ENCODE measurements at places on chromosomes 3 and 15. TPM values are rescaled to one million over a fixed set of nuclear protein-coding genes. Genes with fewer than 3 reads are reported as not detected.

The UMPS gene
- total RNA-seq, result 15.3 TPM

The ZNF80 gene
- not detected for total RNA-seq

The SNAPC5 gene
- total RNA-seq, result 21.0 TPM

The KLHL6 gene
- under 0.01 TPM for total RNA-seq

GRCh38 chr3:156761713-156762451, 64.3 kb upstream of the LEKR1 start:
- no peak for DNase-seq

DNA sequence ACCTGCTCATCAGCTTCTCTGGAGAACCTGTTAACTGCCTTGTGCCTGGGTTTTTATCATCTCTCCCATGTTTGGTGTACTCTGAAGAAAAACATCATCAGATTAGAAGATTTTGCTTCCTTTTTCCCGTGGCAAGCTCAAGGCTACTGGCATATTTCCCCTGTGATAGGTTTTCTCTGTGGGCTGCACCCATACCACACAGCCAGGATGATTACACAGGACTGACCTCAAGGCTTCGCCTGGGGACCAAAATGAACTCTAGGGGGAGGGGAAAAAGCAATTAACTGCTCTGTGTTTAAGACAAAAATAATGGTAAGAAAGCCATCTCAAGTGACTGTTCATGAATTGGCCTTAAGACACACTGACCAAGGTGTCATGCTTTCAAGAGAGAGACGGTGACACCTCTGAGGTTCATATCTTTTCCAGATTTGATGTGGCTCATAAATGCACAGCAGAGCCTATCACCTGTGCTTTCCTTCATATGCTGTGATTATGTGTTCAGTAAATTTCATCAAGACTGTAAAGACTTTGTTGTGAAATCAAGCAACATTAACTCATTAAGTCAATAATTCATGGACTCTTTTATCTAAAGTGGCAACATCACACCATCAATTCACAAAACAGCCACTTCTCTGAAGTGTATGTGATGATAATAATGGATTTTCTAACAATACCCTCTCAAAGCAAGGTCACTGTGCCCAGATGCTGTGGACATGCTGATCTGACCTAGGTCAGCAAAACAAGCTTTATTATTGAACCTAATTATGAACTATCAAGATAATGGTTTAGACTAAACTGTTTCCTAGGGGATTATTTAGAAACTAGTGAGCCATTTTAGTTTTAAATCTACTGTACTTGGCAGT, 427.9 kb downstream of the WDR72 start:
- DNase-seq, result no peak

DNA sequence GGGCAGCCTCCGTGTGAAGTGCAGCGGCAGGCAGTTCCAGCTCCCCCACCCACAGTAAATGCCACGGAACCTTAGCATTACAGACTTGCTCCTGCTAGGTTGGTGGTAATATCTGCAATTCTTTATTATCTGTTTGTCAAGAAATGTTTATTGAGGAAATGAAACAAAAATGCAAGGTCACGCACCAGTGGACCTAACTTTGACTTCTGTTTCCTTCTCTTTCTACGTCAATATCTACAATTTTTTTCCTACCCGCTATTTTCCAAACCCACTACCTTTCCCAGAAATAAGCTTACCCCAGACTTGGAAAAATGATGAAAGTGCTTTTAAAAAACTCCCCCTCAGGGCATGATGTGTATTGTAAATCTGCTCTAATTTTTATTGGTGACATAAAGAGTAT, 18.9 kb downstream of the ILDR1 start:
- DNase-seq, result no peak

GRCh38 chr3:84738086-84738485, 220.7 kb upstream of the CADM2 start:
- no peak for DNase-seq

The TASOR gene
- 69.8 TPM for total RNA-seq

DNA sequence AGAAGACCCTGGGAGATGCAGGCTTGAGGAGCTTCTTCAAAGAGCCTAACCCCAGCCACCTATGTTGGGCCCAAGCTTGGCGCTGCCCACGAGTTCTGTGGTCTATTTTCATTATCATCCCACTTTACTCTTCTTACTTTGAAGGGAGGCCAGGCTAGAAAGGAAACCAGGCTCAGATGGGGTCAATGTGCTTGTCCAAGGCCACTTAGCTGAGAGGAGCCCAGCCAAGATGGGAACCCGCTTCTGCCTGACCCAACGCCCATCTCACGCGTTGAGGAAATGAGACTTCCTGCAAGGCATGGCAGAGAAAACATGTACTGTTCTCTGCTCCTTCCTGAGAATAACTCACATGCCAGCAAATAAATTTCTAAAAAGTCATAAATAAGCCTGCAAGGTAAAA, 486.3 kb upstream of the PROK2 start:
- DNase-seq, result peak; percentile 66

- DNase-seq, result peak; percentile 75
These were observed 214.8 kb upstream of the TPRG1 start for GRCh38 chr3:188956839-188957489.

The GRIP2 gene
- not detected for total RNA-seq

The GPR15 gene
- total RNA-seq, result not detected

- DNase-seq, result peak; percentile 65
These were observed 4.6 kb downstream of the BCL6 start for GRCh38 chr3:187740421-187741399.

The GOLGA8J gene
- total RNA-seq, result not detected

GRCh38 chr3:14541646-14542045, 1.5 kb upstream of the GRIP2 start:
- no peak for DNase-seq

DNA sequence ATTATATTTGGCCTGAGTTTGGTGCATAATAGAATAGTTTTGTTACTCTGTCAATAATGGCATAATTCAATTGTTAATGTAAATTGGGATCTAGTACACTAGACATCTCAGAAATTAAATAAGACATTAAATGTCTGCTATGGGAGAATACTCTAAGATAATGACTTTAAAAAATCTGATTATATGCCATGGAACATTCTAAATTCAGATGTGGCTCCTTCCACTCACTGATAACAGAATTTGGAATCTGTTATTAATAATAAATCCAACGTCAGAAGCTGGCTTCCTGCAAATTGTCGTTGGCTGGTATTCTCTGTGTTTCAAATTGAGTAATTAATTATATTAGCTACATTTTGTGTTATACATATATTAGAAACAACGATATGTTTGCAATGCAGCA, 258.1 kb downstream of the CNTN6 start:
- DNase-seq, result no peak

- DNase-seq, result peak; percentile 16
These were observed 18.8 kb downstream of the APH1B start for GRCh38 chr15:63296195-63296594.

DNA sequence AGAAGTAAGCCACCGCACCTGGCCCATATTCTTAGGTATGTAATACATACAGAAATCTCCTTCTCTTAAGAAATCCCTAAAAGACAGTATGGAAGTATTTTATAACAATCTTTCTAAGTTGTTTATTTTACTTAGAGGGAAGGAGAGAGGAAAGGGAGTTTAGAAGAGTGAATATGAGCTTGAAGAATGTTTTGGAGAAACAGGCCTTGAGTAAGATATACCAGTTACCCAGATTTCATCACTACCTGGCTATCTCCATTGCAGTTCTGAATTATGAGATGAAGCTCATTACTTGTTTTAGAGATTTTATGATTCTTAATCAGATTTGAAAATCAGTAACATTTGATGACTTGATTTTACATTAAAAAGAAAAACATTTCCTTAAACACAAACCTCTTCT, 71.9 kb downstream of the DCUN1D1 start:
- DNase-seq, result no peak

DNA sequence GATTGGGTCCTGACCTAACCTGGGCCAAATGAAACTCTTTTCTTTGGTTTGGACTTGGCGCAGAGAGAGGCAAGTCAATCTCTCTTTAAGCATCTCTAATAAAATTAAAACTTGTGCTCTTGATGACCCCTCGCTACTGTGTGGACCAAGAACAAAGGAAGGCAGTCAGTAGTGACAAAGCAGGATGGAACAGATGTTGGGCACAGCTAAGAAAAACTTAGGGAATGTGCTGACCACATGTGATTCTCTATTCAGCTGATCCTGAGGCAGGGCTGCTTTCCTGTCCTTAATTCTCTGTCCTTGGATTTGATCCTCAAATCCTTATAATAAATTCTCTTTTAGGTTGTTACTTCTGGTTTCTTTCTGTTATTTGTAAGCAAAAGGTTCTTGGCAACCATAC, 259.9 kb downstream of the ZIC1 start:
- no peak for DNase-seq

The SCG3 gene
- 0.22 TPM for total RNA-seq

DNA sequence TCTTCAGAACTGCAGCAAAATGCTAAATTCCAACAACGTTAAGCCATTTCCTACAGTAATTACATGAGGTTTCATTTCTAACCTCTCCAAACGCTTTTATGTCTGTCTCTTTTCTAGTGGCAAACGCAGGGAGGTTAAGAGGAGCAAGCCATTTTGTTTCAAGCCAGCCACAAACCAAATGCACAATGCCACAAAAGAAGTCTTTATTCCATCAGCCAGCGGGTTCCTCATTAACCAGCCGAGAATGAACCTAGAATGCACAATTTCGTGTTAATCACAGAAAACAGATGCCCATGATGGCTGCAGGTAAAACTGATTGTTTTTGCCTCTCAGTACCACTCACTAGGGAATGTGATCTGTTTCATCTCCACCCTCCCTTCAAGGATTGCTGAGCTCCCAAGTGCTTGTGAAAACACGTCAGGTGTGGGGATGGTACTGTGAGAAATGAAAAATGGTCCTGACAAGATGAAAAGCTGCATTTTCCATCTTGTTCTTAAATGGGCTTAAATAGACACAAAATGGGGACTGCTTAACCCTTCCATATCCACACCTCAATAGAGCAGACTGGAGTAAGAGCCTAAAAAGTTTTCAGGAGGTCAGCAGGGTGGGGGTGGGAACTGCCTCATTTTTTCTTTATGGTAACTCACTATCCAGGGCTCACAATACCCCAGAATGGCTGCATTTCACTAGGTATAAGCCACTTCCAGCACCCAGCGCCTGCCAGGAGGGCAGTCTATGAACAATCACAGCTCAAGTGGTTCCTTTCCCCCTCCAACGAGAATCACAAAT, 277.1 kb downstream of the MAGI1 start:
- no peak for DNase-seq

- DNase-seq, result no peak
These were observed 10.3 kb downstream of the NCBP2 start for GRCh38 chr3:196931828-196932587.

The FAM81A gene
- not detected for total RNA-seq

- peak; percentile 51 for DNase-seq
These were observed 86.8 kb downstream of the CCK start for GRCh38 chr3:42179110-42179725.

DNA sequence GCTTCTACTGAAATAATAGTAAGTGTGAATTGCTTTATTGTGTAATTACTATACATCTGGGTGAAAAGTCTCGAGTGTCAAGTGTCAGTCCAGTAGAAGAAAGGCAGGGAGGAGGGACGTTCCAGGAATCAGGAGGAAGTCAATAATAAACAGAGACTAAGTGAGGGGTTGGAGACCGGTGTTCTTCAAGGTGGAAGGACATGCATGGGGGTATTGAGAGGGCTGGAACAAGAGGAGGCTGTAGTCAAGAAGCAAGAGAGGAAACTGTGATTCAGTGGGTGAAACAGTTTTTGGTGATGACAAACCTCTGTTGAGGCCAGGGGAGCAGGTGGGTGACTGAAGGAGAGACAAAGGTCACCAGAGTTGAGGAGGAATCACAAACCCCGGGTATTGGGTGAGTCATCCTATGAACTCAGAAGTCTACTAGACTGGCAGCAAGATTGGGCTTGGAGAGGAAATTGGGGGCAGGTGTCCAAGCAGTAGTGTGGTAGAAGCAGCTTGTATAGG, 11.6 kb upstream of the SCAMP5 start:
- no peak for DNase-seq

DNA sequence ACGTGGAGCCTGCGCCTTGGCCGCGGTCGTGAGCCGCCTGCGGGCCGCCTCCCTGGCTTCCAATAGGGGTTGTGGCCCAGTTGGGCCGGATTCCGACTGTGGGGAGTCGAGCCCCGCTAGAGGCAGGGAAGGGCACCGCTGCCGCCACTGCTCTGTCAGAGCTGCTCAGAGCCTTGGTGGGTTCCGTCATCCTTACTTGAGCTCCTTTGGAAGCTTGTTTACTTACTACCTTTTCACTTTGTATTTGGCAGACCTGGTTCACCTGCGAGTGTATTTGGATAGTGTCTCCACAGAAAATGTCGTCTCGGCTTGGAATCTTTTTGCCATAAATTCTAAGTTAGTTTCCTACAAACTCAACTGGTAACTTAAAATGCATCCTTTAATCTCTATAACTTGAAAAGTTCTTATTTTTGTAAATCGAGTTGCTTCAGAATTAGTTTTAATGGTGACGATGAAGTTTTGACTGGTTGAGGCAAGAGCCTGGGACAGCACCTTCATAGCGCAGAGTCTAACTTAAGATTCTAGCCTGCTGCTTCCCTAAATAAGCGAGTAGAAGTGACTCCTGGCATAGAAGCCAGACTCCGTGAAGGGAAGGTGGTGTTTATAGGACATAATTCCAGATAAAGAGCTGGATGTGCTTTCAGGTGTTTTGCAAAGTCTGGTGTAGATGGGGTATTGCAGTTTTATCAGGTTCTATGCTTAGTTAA, 800 bp downstream of the DAG1 start:
- DNase-seq, result peak; percentile 24

- DNase-seq, result no peak
These were observed 7.6 kb upstream of the KLF15 start for GRCh38 chr3:126364731-126365301.

DNA sequence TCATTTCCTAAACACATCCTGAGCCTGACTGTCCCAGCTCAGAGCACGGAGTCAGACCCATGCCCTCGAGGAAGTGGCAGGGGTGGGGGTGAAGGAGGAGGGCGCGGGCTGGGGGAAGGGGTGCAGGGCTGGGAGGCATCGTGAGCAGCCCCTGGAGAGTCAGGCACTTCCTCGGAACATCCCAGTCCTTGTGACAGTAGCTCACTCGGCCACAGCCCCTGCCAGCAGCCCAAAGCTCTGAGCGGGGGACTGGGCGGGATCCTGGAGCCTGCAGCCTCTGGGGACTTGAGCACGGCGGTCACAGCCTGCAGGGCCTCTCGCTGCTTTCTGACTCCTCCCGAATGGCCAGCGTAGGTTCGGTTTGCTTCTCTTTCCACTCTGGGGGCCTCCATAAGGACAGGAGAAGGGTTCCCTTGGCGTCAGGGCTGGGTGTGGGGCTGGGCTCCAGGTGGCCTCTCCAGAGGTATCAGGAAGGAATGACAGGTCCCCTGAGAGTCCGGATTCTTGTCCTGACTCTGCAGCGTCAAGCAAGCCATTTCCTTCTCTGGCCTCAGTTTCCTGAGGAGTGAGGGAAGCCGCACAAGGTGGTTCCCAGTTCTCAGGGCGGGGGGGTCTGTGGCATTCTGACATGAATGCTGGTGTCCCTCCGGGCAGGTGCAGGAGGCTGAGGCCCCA, 20.9 kb downstream of the PSTPIP1 start:
- no peak for DNase-seq

The RASA2 gene
- 7.3 TPM for total RNA-seq

GRCh38 chr3:106184540-106185457, 316.0 kb upstream of the CBLB start:
- DNase-seq, result no peak

- DNase-seq, result no peak
These were observed 34.2 kb downstream of the WNT5A start for GRCh38 chr3:55452886-55453285.

GRCh38 chr15:77657634-77658238, 25.0 kb upstream of the LINGO1 start:
- DNase-seq, result no peak

GRCh38 chr15:68626283-68626682, 47.5 kb downstream of the CORO2B start:
- no peak for DNase-seq

All from lung microvascular endothelial cell (primary cell).